ENCODE measurements at places on chromosomes 12 and 14.

DNA sequence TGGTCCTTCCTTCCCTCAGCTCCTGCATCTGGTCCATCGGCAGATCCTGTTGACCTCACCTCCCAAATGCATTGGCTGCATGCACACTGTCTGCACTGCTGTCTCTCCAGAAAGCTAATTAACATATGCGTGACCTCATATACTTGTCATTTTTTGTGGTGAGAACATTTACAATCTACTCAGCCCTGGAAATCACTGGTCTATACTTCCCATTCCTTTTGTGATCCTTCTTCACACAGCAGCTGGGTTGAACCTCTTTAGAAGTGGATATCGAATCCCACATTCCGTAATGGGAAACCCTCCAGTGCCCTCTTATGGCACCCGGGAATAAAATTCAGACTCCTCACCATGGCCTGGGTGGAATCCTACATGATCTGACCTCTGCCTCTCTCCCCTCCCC is 45.0 kb downstream of the SMOC1 start:
- DNase-seq = no peak

DNA sequence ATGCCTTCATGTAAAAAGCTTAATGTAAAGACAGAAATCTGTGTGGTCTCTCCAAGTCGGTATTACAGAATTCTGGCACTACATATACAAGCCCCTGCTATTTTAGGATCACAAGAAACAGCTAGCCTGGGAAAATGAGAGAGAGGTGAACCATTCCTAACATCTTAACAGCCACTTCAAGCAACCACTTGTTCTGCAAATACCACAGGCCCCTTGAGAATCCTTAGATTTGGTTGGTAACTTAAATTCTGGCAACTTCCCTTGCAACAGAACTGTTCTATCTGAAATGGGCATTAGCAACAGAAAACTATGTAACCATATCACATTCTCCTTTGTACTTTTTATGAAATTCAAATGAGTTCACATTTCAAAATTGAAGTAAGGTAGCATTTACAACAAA is 68.5 kb downstream of the SPPL3 start:
- DNase-seq = no peak

- DNase-seq = no peak
Observed at GRCh38 chr12:14956905-14957304, 4.5 kb downstream of the ARHGDIB start.

GRCh38 chr12:7034464-7034863 is 16.2 kb upstream of the LPCAT3 start:
- no peak for DNase-seq

GRCh38 chr12:68447797-68448260 is 115.7 kb upstream of the MDM1 start:
- DNase-seq = no peak

GRCh38 chr12:123772074-123772473 is 10.0 kb downstream of the DNAH10 start:
- DNase-seq = no peak

DNA sequence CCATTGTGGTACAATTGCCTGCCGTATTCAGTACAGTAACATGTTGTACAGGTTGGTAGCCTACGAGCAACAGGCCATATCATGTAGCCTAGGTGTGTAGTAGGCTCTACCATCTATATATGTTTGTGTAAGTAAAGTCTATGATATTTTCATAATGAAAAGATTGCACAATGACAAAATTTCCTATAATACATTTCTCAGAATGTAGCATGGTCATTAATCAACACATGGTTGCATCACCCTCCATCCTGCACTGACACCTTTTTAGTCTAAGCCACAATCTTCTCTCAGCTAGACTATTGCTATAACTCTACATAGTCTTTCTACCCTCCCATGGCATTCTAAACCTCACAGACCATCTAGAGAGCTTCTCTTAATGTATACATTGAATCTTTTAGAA is 158.5 kb upstream of the HMGA2 start:
- no peak for DNase-seq

DNA sequence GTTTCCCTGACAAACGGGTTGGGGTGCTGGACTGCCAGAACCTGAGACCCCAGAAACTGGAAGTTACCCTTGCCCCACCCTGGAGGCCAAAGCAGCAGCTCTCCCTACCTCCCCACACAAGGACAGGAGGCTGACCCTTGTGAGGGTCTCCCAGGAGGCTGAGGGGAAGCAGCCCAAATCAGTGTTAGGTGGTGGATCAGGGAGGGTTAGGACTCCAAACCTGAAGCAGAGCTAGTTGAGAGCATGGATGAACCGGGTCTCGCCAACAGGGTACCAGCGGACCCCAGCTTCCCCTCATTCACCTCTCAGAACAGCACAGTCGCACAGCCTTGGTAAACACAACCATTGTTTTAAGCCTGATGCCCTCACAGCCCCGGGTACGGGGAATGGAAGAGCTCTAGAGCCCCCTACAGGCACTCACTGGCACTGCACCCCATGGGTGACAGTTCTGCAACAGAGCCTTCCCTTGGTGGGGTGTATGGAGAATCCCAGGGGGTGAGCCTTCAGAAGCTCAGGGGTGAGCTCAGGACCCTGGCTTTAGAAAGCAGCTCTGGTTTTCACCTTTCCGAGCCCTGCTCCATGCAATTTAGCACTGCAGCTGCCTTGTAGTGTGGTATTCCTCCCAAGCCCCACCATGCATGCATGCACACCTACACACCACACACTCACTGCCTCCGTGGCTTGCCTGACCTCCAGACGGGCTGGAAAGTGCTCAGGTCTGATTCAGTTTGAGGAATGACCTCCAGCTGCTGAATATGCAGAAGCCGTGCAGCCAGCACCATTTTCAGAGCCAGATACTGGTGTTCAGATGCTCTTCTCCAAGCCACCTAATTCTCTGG is 11.2 kb downstream of the ESRRB start:
- DNase-seq = peak; percentile 87

DNA sequence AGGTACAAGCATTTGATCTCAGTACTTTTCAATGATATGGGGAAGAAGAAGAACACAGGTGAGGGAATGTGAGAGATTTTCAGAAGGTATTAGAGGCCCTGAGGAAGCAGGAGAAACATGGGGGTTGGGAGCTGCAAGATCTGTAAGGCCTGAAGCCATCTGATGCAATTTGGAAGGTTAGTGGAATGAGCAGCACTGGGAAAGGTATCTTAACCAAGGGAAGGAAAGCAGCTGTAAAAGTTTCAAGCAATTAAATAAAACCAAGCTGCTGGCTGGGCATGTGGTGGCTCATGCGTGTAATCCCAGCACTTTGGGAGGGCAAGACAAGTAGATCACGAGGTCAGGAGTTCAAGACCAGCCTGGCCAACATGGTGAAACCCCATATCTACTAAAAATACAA is 104.4 kb upstream of the PARP11 start:
- DNase-seq = no peak

- DNase-seq = no peak
Observed at GRCh38 chr14:68143341-68143841, 323.8 kb downstream of the RAD51B start.

- DNase-seq = no peak
Observed at GRCh38 chr14:102699416-102700110, 77.7 kb upstream of the TRAF3 start.

DNA sequence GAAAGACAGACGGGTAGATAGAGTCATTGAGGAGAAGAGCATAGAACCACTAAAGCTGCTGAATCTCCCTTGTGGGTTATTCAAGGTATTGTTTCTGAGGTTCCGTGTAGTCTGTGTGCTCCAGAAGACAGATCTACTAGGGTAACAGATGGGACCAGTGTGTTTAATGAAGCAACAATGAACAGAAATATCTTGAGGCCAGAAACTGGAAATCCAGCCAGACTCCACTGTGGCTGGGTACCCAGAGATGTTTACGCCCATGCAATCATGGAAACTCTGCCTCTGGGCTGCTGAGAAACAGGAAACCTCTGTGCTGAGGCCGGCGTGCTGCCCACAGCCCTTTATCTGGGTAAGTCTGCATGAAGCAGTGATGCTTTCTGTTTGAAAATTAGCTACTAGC is 8.3 kb downstream of the PROX2 start:
- DNase-seq = no peak

DNA sequence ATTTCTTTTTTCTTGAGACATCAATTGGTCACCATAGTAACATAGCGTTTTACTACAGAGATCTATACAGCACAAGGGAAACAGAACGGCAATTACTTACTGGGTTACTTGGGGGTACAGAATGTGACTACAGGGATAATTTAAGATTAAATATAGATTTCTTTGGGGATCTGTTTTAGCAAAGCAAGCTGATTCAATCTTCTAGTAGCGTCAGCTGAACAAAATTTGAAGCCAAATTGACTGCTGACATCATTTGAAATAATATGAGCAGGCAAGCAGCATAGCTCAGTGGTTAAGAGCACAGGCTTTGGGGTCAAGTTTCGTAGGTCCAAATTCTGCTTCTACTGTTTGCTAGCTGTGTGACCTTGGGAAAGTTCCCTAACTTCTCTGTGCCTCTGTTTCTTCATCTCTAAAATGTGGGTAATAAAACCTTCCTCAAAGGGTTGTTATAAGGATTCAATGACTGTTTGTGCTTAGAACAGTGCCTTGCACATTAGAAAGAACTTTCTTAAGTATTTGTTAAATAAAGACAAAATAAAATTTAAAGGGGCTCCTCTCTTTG is 12.8 kb downstream of the GPR19 start:
- no peak for DNase-seq

DNA sequence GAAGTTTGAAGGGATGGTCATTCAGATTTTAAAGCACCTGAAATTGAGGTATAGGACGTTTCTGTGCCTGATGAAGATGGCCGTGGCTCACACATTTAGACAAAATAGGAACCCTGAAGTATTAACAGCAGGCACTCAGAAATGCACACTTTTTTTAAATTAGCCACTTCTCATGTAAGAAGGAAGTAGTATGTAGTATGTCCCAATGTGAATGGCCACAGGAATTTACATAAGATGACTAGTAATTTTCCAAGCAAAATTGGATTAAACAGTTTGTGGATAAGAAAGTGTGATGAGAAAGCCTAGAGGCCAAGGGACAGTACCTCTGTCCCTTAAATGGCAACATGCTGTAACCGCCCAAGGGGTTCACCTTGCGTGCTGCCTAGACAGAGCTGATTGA is 1.8 kb upstream of the MIS18BP1 start:
- DNase-seq = no peak

DNA sequence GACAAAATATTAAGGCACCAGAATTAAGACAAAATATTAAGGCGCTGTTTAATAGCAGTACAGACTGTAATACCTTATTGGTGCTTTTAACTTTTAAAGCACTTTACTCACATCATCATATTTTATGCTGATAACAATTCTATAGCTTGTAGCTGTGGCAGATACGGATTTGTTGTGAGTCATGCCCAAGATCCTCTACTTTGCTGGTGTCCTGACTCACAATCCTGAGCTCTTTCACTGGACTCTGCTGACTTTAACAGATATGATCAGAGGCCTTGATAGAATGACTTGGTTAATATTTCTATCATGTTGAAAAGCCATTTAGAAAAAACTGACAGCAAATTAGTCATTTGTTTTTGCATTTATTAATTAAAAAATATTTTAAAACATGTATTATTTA is 99.0 kb upstream of the PKP2 start:
- no peak for DNase-seq

GRCh38 chr12:27095346-27095745 is 13.0 kb upstream of the C12orf71 start:
- DNase-seq = no peak

DNA sequence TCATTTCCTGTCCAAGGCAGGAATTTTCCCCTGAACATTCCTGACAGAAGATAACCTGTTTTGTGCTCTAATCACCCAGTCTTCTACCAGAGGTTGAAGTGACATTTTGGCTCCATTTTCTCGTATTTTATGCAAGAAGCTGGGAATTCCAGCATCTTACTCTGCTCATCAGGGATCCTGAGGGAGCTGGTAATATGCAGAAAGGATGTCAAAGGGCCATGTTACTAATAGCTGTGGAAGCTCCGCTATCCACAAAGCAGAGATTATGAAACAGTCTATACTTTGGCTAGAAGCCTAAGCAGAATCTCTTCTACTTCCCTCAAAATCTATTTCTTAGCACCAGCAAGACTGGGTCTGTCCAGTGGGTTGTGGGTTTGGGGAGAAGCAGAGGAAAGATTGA is 613.0 kb downstream of the DIO2 start:
- no peak for DNase-seq

DNA sequence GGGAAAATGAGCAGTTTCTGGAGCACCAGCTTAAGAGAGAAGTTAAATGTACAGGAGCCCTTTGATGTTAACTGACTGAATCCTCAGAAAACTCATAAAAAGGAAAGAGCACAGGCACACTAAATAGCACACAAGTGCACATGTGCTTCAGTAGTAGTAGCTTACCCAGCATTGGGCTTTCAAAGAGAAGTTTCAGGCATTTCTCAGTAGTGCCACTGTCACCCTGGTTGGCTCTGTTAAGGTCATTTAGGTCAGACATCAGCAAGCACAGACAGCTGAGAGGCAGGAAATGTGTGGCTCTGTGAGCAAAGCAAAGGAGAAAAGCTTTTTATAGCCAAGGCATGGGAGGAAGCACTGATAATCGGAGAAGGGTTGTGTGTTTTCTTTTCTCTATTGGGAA is 96.3 kb upstream of the HIF1A start:
- no peak for DNase-seq

DNA sequence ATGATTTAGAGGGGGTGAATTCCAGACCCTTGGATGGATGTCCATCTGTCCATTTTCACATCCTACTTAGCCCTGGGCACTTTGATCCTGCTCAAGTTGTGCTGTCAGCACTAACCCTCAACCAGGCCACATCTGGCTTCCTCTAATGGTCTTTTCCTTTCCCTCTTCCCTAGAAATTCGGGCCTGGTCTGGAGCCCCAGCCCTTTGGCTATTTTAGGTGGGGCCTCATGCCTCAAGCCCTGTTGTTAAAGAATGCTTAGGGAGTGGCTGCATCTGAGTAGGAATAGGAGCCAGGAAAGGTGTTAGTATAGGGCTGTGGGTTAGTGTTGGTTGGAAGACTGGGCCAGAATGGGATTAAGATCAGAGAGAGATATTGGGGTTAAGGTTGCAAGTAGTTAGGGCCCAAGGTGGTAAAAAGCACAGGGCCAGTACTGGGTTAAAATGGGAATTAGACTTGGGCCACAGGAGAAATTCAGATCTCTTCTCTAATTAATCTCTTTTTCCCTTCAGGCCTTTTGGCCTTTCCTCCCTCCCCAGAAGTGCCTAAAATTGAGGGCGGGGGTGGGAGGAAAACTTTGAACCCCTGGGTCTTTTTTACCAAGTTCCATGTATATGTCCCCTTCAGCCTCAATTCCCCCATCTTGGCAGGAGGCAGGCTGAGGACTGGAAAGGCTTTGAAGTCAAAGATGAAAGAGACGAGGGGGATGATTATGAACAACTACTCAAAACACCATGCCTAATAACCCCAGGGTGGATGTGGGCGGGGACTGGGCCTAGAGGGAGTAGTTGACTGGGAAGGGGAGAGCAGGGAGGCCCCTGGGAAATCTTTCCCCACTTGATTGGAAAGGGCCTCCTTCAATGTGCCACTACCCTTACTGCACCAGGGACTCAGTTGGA is 4.0 kb upstream of the ZNF385A start:
- no peak for DNase-seq

DNA sequence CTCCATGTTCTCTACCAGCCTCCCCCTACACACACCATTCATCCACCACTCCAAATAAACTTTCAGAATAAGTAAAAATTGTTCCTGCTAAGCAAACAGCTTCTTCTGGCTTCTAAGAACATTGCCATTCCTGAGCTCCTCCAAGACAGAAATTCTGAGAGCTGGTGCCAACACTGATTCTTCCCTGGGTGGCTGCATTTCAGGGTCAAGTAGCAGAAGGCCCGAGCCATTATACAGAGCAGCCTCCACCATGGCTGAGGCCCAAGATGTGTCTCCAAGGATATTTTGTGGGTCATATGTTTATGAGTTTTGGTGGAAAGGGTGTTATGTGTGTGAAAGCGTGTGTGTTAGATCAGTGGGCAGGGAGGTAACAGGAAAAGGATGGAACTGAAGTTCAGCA is 3.5 kb upstream of the RND1 start:
- no peak for DNase-seq

GRCh38 chr14:54258382-54258781 is 138.4 kb upstream of the CDKN3 start:
- no peak for DNase-seq
